H1 (cell line): ENCODE measurements at places on chromosomes 2 and 18. TPM values are rescaled to one million over a fixed set of nuclear protein-coding genes. Genes with fewer than 3 reads are reported as not detected.

Gene GRB14
- total RNA-seq, result 11.6 and 13.5 TPM in 2 replicates

Gene ANKRD30B
- 0.11 TPM in 1 of 2 replicates, not detected in the other for total RNA-seq

Gene CCDC74B
- 4.3 and 6.7 TPM in 2 replicates for total RNA-seq

Gene RAB6C
- 0.09 TPM in 1 of 2 replicates, not detected in the other for total RNA-seq
